ENCODE measurements at places on chromosomes 7 and 10.

DNA sequence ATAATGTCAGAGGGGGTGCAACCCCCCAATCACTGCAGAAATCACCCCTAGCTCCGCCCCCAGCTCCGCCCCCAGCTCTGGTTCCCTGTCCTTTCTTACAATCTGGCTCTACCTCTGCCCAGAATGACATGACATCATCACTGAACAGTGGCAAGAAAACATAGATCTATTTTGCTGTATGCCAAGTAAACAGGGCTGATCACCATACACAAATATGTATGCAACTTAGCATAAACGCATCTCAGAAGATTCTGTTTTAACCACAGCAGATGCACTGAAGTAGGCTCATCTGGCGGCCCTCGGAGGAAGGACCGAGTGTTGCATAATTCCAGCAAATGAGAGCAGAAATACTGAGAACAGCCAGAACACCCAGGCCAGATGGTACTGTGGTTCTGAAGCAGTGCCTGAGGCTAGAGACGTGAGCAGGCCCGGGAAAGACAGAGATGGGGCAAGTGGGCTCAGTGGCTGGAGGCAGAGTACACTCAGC, 293.3 kb upstream of the KLF14 start:
- peak; percentile 93 for DNase-seq

DNA sequence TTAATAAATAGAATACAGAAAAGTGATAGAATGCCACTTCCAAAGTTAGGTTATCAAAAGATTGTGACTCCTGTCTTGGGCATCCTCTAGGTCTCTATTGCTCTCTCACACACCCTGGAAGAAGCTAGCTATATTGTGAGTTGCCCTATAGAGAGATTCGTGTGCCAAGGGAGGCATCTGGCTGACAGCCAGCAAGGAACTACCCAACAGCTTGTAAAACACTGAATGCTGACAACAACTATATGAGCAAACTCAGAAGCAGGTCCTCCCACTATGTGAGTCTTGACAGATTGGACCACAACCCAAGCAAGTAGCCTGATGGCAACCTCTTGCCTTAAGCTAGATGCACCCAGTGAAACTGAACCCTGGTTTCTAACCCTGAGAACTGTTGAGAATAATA, 55.7 kb upstream of the CDK14 start:
- no peak for DNase-seq

DNA sequence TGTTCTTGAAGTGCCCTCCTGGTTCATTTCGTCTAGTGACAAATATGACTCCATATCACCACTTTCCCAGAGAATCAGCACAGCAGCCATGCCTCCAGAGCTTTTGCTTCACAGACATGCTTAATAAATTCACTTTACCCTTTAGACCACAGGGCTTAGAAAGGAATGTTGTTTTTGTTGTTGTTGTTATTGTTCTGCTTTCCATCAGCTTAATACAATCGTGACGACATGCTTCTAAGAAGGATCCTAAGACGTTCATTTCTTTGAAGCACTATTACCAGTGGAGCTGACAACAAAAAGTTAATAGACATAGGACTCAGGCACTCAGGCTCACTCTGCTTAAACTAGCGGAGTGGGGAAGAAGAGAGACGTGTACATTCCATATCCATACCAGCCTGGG, 418.6 kb downstream of the KCNMA1 start:
- no peak for DNase-seq

- no peak for DNase-seq
Measured at GRCh38 chr7:29292886-29293658, 98.5 kb downstream of the CHN2 start.

DNA sequence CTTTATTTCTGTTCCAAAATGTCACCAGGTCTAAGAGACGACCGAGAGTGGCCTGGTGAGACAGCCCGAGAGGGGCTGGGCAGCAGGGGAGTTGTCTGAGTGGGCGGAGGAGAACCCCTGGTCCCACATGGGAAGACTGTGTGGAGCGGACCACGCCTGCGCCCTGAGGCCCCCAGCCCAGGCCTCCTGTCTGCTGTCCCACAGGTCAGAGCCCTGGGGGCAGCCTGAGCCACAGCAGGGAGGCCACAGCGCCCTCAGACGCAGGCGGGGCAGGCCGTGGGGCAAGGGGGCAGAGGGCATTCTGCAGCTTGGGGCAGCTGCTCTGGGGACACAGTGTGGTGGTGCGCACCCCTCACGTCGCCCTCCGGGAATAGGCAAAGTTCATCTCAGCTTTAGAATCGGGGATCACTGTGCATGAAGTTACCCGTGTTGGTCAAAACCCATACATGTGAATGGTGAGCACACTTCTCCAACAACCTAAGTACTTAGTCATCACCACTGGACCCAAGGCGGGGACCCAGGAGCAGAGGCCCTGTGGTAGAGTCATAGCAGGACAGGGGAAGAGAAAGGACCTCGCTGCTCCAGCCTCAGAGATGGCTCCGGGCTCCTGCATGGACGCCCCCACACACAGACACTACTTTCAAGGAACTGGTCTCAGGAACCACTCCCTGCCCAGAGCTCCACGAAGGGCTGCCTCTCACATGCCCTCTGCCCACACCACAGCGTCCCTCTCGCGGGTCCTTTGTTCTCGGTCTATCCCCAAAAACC, 214.7 kb downstream of the ELFN1 start:
- peak; percentile 59 for DNase-seq

- DNase-seq, result no peak
Measured at GRCh38 chr7:100893910-100894721, 1.6 kb downstream of the ACHE start.

DNA sequence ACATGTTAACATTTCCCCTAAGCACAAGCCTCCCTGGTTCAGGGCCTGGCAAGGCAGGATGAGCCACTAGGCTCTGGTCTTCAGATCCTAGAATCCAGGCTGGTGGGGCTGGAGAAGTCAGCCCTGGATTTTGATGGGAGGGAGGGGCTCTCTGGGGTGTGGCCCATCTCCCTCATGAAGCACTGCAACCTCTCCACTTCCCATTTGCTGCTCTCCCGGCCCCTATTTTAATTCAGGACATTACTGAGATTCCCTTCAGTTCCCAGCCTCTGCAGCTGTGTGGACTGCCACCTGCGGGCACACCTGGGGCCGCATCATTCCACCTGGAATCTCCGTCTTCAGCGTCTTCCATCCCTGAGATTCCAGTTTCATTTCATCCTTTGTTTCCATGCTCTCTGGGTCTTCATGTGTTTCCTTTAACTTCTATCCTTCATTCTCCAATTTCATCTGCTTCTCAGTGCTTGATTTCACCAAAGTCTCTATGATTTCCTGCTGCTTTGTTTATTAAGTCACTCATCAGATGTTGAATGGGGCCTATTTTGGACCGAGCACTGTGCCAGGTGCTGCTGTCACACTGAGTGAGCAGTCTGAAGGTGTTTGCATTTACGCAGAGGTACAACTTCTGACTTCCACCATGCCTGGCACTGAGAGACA, 253.6 kb downstream of the WDR37 start:
- DNase-seq, result no peak

DNA sequence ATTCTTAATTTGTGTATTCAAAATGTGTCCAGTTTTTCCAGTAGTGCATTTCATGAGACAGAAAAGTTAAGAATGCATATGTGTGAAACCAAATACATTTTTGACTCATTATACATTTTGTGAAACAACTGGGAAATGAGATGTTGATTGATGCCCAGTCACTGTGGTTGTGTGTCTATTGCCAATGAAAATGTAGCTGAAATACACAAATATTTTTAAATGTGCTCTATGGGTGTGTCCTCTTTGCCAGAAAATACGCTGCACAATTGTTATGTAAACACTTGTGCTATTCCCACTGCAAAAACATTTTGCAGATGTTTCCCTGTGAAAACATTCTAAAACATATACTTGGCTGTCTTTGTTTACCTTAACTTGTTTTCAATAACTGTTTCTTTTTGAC, 395.2 kb downstream of the TFEC start:
- DNase-seq, result no peak

DNA sequence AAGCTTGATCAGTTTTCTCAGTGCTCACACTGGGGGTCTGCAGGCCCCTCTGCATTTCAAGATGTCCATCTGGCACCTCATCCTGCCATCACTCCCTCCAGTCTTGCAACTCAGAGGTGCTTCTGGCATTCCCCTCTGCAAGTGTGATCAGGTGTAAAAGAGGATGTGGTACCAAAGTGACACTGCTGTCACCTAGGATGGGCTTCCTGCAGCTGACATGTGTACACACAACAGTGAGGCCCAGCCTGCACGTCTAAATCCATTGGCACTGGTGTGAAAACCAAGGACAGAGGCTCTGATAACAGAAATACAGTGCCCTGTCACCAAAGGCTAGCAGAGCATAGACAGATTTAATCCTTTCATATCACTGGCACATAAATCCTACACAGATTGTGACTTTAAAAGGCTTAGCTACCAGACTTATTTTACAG, 162.5 kb upstream of the CELF2 start:
- no peak for DNase-seq

DNA sequence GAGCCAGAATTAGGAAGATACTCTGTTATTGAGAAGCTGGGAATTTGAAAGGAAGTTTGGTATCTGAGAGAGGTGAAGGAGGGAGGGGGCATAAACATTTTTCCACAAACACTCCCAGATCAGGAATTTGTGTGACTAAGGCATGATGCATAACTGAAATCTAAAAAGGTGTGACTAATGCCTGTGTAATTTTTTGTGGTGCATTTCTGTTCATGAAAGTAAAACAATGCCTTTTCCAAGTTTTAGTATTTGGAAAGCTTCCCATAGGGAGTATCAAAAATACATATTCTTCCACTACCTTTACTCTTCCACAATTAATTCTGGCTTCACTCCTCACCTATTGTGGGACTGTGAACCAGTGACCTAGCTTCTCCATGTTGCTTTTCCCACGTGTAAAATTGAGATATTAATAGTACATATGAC, 56.4 kb upstream of the CAV2 start:
- DNase-seq, result peak; percentile 98

DNA sequence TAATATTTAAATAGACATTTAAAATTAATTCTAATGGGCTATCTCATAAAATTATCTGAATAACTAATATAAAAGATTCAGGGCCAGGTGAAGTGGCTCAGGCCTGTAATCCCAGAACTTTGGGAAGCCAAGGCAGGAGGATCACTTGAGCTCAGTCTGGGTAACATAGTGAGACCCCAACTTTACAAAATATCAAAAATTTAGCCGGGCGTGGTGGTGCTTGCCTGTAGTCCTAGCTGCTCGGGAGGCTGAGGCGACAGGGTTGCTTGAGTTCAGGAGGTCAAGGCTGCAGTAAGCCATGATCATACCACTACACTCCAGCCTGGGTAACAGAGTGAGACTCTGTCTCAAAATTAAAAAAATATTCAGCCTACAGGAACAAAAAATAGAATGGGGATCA, 12.5 kb downstream of the NOBOX start:
- DNase-seq, result no peak

DNA sequence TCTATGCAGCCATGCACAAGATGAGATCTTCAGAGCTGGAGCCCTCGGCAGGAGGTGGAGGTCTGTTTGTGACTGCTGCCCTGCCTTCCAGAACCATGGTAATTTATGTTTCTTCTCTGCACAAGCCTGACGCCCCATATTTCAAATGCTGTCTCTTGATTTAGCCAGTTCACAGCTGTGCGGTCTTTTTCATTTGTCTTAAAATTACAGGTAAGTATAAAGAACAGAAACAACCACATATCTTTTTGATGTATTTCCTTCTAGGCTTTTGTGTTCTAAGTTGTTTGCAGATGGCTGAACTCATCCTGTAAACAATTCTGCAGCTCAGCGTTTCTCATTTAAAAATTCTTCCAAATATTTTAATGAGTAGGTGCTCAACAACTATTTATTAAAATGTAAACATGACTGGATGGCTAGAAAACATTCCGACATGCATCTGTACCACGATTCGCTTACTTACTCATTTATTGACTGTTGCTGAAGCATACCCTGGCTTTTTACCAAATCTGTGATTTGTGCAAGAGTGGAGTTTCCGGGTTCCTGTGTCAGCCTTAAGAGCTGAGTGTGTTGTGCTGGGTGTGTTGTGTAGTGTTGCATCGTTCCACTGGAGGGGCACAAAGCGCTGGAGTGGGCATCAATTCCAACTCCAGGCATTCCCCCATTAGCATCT, 58.9 kb downstream of the PIP4K2A start:
- peak; percentile 88 for DNase-seq

DNA sequence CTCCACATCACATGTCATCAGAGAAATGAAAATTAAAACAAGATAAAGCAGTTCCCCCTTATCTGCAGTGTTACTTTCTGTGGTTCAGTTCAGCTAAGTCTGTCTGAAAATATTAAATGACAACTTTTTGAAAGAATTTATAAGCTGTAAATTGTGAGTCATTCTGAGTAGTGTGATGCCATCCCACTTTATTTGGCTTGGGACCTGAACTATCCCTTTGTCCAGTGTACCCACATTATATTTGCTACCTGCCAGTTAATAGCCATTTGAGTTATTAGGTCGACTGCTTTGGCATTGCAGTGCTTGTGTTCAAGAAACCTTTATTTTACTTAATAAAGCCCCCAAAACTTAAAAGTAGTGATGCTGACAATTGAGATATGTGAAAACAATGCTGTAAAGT, 804.2 kb downstream of the ANKRD7 start:
- DNase-seq, result no peak

GRCh38 chr7:158377800-158378623, 209.6 kb downstream of the PTPRN2 start:
- no peak for DNase-seq

- no peak for DNase-seq
Measured at GRCh38 chr7:81562581-81562980, 207.3 kb downstream of the HGF start.

- no peak for DNase-seq
Measured at GRCh38 chr7:90721869-90722431, 125.8 kb downstream of the CDK14 start.

DNA sequence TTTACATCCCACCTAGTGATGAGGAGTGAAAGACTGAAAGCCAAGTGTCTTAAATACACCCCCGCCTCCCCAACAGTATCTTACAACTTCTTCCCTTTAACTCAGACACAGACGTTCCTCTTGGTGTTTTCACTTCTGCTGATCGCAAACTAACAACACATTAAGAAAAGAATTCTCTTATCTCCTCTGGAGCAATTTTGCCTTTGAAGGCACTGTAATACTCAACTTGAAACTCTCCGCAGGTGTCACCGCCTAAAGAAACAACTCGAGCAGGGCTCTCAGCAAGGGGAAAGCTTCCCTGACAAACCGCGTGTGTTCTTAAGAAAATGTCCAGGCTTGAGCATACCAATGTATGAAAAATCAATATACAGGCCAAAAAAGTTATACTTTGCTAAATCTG, 452 bp downstream of the SEMA3C start:
- peak; percentile 42 for DNase-seq

DNA sequence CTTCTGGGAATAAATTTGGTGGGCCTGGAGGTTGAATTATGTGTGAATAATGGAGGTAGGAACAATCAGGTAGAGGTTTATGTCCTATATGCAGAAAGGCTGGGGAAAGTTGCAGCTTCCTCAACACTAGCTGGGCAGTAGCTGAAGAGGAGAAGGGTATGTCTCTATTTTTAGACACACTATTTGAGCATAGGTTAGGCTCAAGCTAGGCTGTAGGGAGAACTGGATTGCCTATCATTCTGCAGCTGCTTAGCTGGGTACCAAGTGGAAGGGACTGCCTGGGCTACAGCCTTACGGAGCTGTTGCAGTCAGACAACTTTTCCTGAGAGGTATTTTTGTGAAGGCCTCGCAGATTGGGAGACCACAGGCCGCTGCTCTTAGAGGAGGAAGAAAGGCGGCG, 67.9 kb downstream of the DENND11 start:
- no peak for DNase-seq

Data from ELR (cell line).